Eye (tissue), 1 donor: ENCODE measurements at places on chromosomes 1 and 21.

DNA sequence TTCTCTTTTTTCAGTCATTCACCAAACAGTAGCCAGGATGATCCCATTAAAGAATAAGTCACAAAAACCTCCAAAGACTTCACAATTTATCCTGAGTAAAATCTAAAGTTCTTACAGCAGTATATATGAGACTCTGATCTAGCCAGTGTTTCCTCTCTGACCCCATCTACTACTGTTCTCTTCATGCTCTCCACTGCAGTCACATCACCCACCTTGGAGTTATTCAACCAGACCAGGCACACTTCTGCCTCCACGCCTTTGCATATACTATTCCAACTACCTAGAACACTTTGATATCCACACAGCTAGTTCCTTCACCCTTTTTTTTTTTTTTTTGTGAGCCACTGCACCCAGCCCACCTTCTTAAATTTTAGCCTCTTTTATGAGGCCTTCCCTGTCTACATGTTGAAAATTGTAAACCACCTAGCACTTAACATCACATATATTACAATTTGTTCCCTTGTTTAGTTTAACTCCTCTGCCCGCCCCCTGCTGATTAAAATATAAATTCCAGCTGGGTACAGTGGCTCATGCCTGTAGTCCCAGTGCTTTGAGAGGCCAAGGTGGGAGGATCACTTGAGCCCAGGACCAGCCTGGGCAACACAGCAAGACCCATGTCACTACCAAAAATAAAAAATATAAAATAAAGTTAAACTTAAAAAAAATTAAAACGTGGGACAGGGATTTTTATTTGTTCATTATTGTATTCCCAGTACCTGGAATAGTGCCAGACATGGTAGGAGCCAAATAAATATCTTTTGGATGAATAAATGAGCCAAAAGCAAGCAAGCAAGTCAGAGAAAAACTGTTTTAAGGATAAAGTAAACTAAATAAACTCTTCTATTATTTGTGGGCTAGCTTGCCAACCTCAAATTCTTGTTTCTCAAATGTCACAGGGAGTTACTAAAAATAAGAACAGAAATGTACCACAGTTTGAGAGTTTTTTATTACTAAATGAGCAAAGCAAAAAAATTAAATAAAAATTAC lies 35.2 kb upstream of the MUTYH start:
- peak; percentile 20 for DNase-seq

- no peak for DNase-seq
Measured at GRCh38 chr1:208243527-208243966, 637 bp downstream of the PLXNA2 start.

DNA sequence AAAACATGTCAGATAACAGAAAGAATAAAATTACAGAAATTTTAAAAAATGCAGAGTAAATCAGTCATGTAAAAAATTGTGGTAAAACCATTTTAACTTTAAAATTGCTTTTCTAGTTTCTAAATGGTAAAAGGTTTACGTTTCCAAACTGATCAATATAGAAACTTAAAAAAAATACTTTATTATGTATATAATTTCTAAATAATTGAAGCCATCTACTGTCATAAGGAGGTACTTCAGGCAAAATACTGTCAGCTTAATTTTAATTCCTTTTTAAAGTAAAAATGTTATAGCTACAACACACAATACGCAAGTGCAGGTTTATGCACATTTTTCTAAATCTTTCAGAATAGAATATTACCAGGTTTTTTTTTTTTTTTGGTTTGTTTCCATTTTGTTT lies 159.9 kb downstream of the HFM1 start:
- DNase-seq, result no peak

DNA sequence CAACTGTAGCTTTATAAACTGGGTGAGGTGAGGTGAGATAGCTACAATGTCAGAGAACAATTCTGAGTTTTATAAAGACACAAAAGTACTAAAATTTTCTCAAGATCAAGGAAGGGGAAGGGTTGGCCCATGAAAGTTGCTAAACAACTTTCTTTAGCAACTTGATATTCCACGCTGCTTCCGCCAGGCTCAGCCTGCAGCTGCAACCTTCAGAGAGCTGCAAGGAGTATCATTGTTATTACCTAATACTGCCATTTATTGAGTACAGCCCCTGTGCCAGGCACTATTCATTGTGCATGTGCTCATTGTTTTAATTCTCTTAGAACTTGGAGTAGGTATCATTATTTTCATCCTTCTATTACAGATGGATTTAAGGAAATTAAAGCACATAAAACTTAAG lies 34.1 kb upstream of the SUCO start:
- DNase-seq, result no peak

DNA sequence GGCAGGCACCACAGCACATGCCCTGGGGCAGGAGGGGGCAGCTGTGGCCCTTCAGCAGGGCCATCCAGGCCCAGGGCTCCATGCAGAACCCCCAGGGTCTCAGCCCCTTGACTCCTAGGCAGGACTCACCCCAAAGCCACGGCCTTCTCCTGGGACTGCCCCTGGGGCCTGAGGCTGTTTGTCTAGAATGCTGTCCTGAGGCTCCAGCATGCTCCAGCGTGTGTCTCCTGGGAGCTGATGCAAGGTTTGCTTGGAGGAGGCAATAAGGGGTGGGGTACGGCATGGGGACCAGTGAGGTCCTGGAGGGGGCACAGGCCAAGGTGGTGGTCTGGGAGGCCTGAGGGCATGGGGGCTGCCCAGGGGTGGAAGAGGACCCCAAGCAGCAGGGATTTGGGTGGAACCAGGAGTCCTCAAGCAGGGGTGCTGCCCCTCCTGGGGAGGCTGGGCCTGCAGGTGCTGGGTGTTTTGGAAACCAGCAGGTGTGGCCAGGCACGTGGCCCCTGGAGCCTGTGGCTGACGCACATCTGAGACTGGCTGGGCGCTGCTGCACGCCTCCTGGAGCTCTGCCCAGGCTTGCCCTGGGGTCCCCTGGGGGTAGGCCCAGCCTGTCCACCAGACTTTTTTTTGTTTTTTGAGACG lies 7.8 kb upstream of the CALML6 start:
- DNase-seq, result no peak

- no peak for DNase-seq
Measured at GRCh38 chr21:27258742-27259448, 292.0 kb upstream of the ADAMTS5 start.

GRCh38 chr1:200512191-200512590 lies 102.4 kb upstream of the ZNF281 start:
- DNase-seq, result no peak

DNA sequence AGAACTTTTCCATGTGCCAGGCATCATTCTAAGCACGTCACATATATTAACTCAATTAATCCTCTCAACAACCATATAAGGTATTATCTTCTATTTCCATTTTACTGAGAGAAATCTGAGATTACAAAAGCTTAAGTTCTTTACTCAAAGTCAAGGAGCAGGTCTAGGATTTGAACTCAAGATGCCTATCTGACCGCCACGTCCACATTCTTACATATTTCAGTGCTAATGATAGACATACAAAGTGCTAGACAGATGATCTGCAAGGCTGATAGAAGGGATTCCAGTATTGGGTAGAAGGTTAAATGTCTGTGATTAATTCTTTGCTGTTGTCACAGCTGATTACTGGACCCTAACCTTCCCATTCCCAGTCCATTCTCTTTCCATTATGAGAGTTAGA lies 4.4 kb downstream of the ATP5PB start:
- no peak for DNase-seq

- no peak for DNase-seq
Measured at GRCh38 chr1:209076688-209077087, 506.8 kb upstream of the CAMK1G start.
